ENCODE measurements at places on chromosomes 1 and 21.

GRCh38 chr1:45620588-45621500 is 3.0 kb downstream of the CCDC17 start:
- no peak for DNase-seq

- DNase-seq = no peak
Measured at GRCh38 chr1:59682396-59683080, 132.2 kb upstream of the HOOK1 start.

GRCh38 chr1:205600085-205600484 is 31.7 kb downstream of the ELK4 start:
- no peak for DNase-seq

DNA sequence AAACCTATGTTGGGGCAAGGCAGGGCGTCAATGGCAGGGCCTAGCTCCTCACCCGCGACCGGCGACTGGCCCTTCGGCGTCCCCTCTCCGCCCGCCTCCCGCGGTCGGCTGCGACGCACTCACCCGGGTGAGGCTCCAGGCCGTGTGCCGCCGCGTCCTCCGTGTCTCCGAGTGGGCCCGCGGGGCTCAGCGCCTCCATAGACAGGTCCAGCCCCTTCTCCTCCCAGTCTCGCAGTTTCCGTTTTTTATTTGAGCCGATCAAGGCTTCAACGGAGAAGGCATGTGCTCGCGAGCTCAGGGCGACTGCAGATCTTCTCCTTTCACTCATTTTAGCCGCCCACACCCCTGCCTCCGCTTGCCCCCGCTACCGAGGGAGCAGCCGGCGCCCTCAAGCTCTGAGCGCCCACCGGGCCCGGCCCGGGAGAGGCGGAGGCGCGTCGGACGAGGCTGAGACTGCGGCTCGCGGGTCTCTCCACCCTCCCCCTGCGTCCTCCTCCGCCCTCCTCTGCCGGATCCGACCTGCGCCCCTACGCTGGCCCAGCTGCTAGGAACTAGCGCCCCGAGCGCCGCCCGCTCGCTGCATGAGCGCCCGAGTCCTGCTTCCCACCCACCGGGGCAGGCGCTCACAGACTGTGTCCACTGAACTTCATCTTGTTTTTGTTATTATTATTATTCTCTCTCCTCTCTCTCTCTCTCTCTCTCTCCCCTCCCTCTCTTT is 516 bp downstream of the TBX15 start:
- DNase-seq = no peak

DNA sequence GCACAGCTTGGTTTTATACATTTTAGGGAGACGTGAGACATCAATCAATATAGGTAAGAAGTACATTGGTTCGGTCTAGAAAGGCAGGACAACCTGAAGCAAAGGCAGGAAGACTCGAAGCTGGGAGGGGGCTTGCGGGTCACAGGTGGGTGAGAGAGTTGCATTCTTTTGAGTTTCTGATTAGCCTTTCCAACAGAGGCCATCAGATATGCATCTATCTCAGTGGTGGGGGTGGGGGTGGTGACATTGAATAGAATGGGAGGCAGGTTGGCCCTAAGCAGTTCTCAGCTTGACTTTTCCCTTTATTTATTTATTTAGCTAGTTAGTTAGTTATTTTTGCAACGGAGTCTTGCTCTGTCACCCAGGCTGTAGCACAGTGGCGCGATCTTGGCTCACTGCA is 85.6 kb downstream of the WDR4 start:
- no peak for DNase-seq

DNA sequence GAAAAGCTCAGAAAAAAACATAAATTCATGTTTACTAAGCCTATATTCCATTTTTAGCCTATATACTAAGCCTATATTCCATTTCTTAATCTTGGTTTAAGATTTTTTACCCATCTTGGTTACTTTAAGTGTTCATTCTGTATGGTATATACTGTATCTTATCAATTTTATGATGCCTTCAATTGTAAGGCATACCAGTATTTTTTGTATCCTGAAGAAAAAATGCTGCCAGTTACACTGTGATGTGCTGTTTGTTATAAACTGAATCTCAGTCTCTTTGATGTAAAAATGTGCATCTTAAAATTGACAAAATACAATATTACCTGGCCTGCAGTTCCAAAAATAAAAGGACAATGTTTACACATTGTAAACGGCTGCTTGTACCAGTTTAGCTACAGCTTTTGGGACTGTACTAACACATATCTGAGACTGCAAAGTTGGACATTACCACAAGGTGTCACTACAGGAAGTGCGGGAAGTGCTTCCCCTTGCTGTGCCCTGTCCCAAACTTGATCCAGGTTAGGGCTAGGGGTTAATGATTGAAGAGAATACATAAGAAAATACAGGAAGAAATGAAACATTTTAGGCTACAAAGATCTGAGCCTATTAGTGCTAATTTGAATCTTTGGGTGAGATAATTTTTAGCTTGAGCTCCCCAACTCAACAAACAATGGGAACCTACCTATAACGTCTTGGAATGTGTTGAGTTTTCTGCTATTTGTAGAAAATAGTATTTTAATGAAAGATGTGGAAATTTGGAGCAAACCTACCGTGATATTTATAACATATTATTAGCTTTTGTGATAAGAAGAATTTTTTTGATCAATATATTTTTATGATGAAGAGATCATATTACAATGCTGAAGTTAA is 108.9 kb downstream of the LBR start:
- DNase-seq = peak; percentile 4

- no peak for DNase-seq
Measured at GRCh38 chr1:36349241-36349671, 25.8 kb upstream of the EVA1B start.

- no peak for DNase-seq
Measured at GRCh38 chr1:206836111-206836510, 29.3 kb upstream of the IL20 start.

DNA sequence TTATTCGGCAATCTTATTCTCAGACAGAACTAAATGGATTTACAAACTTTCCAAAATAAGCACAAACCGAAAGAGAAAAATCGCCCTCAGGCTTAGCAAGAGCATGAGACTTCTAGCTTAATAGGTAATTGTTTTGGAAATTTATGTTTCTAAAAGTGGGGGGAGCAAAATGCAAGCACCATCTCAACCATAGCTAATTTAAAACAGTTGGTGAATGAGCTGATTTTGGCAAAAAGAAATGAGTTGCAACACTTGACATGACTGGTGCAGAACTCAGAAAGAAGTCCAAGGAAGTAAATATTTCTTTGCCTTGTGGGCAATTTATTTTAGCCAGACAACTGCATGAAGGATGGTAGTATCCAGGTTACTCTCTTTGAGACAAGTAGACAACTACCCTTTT is 71.5 kb upstream of the PTGFR start:
- peak; percentile 89 for DNase-seq

DNA sequence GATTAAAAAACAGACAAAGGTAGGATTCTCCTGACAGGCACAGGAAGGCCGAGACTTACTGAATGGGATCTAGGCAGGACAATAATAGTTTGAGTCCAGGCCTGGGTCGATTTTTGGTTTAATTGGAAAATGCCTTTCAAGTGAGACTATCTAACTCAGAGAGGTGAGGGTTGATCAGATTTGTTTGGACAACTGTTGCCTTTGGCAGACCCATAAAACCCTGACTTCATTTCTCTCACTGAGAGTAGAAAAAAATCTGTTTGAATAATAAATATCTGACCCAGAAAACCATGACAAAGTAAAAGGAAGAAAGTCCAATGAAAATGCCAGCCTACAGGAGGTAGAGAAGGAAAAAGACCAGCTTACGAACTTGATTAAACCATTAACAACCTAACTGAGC is 12.3 kb upstream of the SLC30A10 start:
- DNase-seq = no peak

DNA sequence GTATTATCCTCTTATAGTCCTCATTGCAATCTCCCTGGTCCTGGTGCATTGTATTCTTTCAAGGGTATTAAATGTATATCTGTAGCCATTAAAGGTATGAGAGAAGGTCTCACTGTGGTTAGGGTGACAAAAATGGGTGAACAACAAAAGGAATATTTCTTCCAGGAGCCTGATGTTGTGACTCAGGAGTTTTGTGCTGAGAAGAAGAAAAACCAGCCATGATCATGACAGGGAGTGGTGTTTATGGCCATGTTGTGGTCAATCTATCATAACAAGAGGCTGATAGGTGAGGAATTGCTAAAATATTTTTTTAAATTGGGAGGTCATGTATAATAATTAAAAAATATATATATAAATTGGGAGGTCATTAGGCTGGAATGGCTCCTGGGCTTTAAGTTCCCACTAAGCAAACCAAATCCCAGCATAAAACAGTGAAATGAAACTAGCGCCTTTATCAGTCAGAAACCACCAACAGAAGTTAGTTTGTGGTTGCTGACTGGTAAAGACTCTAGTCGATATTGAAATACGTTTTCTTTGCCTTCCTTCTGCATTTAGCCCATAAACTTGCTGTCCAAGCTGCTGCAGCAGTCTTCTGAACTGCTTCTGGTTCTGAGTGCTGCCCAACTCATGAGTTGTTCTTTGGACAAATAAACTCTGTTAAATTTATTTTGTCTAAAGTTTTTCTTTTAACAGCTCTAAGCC is 60.3 kb downstream of the TBX19 start:
- no peak for DNase-seq

DNA sequence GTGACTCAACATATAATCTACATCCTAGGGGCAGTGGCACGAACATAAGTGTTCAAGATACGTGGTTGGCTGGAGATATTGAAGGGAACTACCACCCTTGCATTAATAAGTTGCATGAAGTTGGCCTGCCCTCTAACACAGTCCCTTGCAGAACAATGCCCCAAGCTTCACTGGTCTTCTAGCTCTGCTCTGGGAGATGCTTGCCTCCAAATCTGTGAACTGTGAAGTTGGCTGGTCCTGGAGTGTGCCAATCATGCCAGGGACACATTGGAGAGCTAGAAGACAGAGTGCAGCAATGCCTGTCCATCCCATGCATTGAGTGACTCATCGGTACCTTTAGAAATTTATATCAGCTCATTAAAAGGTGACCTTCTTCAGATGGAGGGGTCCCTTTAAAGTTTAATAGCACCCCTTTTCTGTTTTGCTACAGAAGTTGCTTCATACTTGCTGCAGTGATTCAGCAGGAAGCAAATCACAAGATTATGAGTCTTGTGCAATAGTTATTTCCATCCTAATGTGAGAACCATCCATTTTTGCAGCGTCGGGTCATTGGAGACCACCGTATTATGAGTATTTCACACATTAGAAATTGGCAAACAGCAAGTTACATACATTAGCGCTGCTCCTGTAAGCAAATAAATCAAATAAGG is 55.2 kb upstream of the KAZN start:
- no peak for DNase-seq

GRCh38 chr1:81305997-81306452 is 494.7 kb upstream of the ADGRL2 start:
- DNase-seq = no peak

DNA sequence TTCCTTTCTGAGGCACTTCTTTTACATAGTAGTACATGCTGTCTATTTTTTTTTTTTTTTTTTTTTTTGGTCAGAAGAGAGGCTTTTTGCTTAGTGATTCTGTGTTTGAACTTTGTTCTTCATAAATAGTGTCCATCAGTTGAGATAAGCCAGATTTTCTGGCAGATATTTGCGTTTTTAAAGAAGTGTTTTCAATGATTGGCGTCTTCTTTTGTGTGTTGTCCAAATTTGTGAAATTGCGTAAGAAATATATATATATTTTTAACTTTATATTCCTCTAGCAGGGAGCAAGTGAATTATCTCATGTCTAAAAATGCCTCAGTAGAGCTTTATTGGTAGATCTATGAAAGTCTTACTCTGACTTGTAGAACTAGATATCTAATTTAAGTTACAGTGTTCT is 28.3 kb downstream of the NEK7 start:
- DNase-seq = no peak

GRCh38 chr1:55314740-55315139 is 99.6 kb upstream of the USP24 start:
- no peak for DNase-seq

DNA sequence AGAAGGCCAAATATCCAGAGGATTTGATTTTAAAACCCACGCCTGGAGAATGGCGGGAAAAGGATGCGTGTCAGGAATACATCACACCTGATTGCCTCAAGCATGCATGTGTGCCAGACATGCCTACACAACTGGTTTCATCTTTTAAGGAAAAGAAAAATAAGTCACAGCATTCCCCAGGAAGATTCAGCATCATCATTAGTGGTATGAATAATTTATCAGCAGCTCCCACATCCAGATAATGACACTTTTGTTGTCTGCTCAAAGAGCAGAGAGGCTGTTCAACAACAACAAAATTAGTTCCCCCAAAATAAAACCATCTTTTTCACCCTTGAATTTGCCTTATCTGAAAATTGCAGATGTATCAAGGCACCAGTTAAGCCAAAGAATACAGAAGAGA is 328.6 kb upstream of the C1orf87 start:
- no peak for DNase-seq

All from AG09309 (cell line).